ENCODE measurements at places on chromosomes 6 and 20.

DNA sequence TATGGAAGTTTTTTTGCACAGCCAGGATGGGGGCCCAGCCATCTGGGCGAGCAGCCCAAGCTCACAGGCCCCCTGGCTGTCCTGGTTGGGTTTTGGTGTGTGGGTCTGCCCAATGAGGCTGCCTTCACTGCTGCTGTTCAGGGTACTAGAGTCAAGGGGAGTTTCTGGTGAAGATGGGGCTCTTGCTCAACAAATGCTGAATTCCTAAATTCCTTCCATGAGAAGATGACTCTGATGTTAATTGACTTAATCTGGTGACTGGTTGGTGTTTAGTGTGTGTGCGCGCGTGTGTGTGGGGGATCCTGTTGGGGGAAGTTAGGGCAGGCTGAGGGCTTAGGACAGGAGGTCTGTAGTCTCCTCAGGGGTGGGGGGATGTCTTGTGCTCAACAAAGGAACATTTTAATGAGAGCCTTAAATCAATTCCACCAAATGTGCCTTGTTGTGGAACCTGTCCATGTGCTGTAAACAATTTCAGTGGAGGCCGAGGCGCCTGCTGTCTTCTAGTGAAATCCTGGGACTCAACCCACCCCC lies 1.9 kb downstream of the PTK7 start:
- DNase-seq: no peak

DNA sequence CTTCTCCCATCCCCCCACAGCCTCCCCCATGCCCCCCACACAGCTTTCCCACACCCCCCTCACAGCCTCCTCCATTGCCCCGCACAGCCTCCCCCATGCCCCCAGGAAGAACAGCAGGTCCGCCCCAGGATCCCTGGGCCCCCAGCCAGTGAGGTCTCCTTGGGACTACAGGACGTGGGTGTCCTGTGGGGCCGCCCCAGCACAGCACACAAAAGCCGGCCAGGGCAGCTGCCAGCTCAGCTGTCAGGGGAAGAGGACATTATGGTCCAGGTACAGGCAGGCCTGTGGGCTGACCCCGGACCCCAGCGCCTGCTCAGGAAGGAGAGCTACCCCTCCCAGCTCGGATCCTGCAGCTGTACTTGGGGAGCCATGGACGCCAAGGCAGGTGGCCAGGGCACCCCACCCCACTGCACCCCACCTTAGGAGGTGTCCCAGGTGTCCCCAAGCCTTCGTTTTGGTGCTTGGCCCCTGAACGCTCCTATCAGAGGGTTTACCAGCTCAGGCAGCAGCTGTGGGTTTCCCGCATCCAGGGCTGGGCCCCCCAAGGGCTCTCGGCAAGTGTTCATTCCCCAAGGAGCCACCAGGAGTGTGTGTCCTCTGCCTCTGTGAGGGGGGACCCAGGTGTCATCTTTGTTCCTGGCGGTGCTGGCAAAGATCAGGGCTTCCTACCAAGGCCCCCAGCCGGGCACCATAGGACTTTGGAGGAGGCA lies 42.3 kb upstream of the GATA5 start:
- no peak for DNase-seq

DNA sequence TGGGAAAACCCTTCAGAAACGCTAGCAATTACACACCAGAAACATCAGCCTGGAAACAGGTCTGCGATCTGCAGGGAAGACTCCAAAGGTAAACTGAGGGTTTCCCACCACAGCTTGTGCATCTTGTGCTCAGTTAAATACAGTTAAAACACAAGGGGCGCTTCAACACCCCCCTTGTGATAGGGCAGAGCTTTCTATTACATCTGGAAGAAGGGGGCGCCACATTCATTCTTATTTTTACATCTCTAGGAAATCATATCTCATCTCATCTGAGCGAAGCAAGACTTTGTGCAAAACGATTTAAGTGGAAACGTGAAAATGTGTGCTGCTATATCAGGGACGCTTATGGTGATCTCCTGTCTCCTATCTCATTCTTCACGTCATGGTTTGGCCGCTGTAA lies 58.5 kb downstream of the PRND start:
- DNase-seq: no peak

GRCh38 chr6:145329257-145329656 lies 406.1 kb downstream of the EPM2A start:
- no peak for DNase-seq

DNA sequence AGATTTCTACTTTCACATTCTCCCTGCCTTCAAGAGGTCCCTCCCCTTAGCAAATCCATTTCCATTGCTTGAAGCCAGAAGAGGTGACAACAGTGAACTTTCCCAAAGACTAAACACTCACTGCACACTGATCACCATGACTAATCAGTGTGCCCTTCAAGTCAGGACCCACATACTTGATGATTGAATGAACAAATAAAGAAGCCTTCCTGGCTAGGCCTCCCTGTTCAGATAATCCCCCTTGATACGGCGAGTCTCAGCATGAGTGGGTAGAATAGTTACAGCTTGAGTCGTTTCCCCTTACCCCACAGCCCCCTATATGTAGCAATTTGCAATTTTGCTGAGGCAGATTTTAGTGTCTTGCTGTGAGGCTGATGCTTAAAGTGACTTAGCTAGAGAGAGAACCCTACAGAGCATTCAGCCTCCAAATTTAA lies 102.2 kb downstream of the UNC5CL start:
- DNase-seq: no peak

DNA sequence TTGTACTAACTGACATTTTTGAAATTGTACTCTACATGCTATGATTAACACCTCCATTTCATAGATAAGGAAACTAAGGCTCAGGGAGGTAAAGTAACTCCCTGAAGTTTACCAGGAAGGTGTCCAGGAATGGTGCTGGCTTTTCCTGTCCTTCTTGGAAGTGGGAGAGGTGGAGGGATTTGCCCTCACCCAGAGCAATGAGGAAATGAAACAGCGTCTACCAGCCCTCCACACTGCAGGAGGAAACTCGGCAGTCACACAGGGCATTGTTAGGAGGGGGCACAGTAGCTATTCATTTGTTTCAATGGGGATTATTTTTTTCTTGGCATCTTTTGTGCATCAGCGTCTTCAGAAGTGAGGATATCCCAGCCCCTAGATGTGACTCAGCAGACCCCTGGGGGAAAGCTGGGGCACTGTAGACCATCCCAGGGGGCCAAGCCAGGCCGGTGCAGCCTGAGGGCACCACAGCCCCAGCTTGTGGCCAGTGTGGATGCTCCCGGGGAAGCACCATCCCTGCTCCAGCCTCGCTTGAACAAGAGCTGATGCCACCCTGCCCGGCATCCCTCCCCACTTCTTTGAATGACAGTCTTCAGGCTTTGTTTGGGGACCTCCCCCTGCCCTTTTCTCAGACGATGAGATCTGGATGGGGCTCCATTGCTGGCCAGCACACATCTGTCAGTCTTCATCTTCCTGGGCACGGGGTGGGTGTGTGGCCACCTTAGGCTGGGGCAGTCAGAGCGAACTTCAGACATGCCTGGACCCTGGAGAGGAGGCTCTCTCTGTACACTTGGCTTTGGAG lies 224.4 kb upstream of the PMEPA1 start:
- DNase-seq: no peak

DNA sequence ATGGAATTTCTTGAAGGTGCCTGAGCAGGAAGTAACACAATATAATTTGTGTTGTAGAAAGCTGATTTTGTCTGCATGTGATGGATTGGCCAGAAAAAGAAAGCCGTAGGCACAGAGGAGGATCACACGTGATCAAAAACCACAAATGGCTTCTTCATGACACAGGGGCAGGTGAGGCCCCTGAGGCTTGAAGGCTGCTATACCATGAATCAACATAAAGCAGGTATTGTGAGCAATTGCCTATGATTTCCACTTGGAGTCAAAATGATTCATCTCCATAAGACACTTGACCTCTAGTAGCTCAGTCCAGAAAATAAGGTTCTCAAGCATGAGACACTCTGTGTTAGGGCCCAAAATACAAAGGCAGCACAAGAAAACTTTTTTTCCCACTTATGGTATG lies 42.4 kb upstream of the EYA4 start:
- DNase-seq: no peak

GRCh38 chr6:156699935-156700334 lies 77.2 kb upstream of the ARID1B start:
- DNase-seq: no peak

- no peak for DNase-seq
Observed at GRCh38 chr6:157398151-157398550, 17.2 kb downstream of the ZDHHC14 start.

DNA sequence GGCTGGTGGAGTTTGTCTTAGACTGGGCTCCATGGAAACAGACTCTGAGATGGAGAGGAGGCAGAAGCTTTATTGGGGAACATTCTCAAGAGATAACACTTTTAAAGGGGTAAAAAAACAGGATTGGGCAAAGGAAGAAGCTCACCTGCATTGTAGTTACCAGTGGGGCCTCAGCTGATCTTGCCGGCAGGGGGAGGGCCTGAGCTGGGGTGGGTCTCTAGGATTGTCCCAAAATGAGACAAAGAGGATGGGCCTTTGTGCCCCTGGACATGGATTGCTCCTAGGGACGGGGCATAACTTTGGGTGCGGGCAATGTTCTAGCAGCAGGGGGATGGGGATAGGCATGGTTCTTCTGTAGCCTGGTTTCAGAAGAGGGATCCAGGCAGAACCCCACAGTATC lies 12.5 kb downstream of the SGK2 start:
- DNase-seq: no peak

DNA sequence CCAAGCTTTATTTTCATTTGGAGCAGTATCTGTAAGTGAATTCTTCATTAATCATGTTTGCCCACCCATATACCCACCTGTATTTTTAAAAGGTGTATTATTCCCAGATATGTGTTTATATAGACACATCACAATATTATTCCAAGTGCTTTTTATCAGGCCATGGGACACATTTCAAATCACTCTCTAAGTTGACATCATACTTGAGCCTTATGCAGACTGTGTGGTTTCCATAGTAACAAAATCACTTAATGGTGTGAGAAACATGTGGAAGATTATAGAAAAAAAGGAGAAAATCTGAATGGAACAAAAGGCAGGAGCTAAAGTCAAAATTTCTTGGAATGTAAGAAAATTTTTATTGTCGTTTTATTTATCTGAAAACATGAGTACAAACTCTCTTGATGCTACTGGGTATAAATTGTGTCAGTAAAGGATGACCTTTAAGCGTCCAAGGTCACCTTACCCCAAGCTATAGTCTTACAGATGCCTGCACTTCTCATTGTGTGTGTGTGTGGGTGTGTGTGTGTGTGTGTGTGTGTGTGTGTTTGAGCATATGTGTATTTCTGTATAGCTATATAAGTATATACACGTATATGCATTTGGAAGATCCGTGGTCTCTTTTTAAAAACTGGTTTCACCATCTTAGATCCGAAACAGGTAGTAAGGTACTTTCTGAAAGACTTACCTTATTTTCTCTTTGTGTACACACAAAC lies 79.8 kb upstream of the CCN6 start:
- no peak for DNase-seq

DNA sequence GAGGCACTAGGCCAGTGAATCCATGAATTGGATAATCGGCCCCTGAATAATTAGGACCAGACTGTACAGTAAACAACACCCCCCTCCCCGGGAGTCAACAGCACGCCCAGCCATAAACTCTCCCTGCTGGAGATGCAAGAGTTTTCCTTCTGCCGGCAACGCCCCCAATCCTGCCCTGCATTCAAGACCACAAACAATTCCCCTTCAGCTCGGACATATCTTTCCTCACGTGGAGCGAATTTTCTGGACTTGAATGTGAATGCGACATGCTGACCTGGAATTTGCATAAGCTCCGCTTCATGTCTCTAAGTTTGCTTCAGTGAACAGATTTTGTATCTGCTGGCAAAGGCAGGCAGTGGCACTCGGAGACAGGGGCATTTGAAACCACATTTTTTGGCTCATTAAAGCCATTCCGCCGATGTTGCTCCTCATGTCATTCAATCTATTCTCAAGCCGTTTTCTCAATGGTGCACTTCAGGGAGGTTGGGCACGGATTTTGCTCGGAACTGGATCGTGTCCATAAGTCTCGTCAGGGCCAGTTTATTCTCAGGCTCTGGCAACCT lies 38.0 kb upstream of the GMPR start:
- DNase-seq: no peak

- DNase-seq: no peak
Observed at GRCh38 chr6:151082079-151082478, 157.7 kb upstream of the AKAP12 start.

DNA sequence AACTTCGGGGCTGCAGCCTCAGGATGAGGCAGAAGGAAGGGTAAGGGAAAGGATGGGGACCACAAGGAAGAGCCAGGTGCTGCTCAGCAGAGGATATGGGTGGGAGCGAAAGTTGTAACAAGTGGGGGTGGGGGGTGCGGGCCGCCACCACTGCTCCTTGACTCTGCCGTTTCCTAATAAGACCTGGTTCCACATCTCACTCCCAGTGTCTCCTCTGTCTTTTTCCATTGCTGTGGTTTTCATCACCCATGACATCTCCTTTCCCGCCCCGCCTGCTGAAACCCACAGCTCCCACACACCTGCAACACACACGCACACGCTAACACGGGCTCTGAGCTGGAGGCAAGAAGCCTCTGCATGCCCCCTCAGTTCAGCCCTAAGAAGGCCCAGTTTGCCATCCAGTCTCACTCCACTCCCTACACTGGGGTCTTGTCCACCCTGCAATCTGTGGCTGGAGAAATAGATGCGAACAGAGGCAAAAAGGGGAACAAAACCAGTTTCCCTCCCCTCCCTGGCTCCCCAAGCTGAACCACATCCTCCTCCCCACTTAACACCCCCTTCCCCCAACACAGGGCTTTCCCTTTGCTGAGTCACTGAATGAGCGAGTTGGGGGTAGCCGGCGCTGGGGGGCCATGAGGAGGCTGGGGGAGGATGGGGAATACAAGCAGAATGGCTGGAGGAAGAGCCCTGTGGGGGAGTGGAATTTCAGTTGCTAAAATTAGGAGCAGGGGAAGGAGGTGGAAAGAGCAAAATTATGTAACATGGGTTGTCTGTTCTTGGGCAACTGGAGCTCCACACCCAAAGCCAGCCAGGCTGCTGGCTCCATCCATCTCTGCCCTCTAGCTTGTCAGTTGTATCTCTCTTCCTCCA lies 11.5 kb downstream of the NFKBIL1 start:
- peak; percentile 61 for DNase-seq

DNA sequence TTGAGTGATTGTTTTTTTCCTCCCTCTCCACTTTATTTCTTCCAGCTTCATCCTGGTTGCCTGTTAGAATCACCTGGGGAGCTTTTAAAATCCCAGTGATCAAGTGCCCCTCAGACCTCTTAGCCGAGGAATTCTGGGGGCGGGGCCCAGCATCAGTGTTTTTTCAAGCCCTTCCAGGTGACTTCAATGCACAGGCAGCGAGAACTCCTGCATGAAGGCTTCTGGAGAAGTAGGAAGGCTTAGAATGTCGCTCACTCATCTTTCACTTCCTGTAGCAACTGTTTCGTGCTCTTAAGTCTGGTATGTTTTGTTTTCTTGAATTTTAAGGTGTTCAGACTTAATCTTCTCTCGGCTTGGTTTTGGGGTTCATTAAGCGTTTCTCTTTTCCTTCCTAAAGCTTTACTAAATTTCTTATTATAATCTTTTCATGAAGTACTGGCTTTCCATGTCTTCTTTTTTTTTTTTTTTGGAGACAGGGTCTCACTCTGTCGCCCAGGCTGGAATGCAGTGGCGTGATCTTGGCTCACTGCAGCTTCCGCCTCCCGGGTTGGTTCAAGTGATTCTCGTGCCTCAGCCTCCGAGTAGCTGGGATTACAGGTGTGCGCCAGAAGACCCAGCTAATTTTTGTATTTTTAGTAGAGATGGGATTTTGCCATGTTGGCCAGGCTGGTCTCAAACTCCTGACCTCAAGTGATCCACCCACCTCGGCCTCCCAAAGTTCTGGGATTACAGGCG lies 30.9 kb upstream of the TULP1 start:
- no peak for DNase-seq

Measured in stimulated activated CD4-positive, alpha-beta T cell treated with anti-CD3 and anti-CD28 coated beads, Interleukin-15, amount 100 ng/mL, for 48 hours (primary cell).